ENCODE measurements at places on chromosomes 3 and 15.

- peak; percentile 83 for DNase-seq
These were observed 17.5 kb upstream of the FANCD2 start for GRCh38 chr3:10008588-10009344.

GRCh38 chr15:52132066-52132465 is 19.5 kb upstream of the BCL2L10 start:
- DNase-seq, result no peak

- DNase-seq, result no peak
These were observed 2.9 kb upstream of the IL17RC start for GRCh38 chr3:9914011-9914410.

- DNase-seq, result no peak
These were observed 426.3 kb downstream of the LPP start for GRCh38 chr3:188580223-188580622.

DNA sequence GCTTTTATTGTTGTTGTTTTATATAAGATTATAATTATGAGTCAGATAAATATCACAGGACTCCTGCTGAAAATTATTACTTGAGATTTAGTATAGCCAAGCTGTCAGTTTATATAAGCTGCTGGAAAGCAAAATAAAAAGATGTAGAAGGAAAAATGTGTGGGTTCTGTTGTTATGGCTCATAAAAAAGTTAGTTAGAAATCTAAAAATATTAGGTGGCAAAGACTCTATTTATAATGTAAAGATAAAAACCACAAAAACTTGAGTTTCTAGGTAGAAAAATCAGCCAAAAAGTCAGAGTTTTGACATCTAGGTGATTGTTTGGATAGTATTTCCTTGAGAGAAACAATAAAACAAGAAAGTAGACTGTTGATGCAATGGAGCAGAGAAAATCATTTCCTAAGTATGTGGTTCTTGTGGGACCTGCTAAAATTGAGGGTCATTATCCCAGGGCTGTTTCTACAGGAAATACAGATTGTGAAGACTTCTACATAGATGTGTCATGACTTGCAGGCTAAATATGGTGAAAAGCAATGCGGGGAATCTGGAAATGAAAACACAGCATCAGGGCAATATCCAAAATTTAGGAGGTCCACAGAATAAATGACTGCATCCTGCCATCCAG is 1109.6 kb upstream of the CADM2 start:
- no peak for DNase-seq

GRCh38 chr3:21544076-21544462 is 206.9 kb downstream of the ZNF385D start:
- no peak for DNase-seq

GRCh38 chr3:2920103-2920502 is 190.1 kb downstream of the IL5RA start:
- DNase-seq, result no peak

DNA sequence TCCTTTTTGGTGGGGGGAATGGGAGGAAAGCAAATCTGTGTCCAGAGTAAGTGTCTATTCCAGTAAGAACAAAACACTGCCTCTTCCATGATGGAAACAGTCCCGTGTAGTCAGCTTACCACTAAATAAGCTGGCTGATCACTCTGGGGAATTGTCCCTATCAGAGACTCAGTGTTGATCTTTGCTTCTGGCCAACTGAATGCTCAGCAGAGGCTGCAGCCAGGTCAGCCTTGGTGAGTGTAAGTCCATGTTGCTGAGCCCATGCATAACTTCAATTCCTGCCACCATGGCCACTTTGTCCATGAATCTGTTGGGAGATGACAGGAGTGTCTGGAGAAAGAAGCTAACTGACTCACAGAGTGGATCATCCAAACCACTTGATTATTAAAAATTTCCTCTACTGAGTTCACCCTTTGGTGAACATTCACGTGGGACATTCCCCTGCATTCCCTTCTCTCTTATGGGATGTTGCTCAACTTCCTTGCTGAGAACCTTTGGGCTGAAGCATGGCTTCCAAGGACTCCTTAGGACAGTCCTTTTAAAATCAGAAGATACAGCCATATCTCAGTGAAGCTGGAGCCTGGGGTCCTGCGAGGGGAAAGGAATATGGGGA is 33.9 kb upstream of the XCR1 start:
- DNase-seq, result no peak

- no peak for DNase-seq
These were observed 65.6 kb downstream of the MAP4 start for GRCh38 chr3:47950453-47951169.

- no peak for DNase-seq
These were observed 31.9 kb upstream of the MCF2L2 start for GRCh38 chr3:183460081-183461055.

- DNase-seq, result no peak
These were observed 592.1 kb downstream of the SI start for GRCh38 chr3:164486150-164486549.

GRCh38 chr3:150913133-150913922 is 8.1 kb upstream of the MINDY4B start:
- DNase-seq, result no peak

DNA sequence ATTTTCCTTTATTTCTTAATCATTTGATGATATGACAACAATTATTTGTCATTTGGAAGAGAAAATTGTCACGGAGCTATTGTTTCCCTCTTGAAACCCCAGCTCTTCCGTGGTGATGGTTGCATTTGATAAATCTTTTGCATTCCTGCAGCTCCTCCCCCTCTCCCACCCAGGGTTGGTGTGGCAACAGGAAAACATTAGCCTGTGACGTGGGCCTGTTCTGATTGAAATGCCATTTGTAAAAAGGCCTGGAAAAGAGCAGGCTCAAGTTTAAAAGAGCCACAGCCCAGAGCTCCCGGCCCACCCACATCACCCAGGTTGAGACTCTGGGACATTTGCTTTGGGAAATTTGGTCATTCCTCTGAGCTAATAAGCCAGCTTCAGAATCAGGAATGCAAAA is 282.5 kb downstream of the RPLP1 start:
- DNase-seq, result no peak

DNA sequence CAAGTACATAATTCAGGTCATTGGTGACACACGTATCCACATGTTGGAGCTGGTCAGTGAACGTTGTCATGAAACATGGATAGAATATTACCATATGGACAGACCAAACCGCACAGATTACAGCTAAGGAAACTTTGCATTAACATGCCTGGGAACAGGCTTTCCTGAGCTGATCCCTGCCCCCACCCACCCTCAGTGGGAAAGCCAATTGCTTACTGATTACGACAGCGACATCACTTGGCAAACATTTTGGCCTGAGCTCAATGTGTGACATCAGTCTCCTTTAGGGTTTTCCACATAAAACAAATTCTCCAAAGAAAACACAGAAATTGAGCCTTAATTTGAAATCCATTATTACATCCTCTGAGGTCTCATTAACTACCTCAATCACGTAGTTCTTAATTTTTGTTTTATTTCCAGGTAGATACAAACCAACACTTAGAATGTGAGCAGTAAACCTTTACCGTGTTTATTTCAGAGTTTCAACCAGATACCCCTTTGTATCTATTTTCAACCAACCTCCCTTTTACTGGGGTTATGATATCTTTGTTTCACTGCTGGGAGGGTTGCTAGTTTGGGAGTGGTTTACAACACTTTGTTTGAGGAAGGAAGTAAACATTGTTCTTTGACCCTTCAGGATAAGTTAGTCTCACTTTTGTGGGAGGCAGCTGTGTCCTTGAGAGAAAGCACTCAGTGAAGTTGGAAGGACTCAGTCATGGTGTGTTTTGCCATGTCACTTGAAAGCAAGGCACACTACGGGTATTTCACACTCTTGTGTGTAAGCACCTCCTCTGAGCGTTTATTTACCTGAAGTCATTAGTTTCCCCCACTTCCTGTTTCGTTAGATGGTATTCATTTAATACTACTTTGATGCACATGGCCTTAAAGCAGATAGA is 103.1 kb downstream of the CMSS1 start:
- DNase-seq, result no peak

- DNase-seq, result no peak
These were observed 11.0 kb upstream of the IQCF5 start for GRCh38 chr3:51886447-51886846.

DNA sequence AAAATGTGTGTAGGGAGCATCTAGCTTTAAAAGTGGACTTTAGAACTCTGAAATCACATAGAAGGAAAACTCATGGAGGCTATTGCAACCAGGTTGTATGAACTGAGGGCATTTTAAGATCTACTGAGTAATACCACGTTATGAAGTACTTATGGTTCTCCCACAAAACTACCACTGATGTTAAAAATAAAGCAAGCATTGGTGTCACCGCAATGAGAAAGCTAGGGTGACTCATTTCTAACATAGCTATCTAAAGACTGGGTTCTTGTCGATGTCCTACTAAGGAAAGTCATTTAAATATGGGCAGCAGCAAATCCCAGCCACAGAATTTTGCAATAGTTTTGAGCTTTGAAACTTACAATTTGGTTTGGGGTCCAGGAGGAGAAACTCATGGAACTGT is 584.8 kb downstream of the DIPK2A start:
- no peak for DNase-seq

DNA sequence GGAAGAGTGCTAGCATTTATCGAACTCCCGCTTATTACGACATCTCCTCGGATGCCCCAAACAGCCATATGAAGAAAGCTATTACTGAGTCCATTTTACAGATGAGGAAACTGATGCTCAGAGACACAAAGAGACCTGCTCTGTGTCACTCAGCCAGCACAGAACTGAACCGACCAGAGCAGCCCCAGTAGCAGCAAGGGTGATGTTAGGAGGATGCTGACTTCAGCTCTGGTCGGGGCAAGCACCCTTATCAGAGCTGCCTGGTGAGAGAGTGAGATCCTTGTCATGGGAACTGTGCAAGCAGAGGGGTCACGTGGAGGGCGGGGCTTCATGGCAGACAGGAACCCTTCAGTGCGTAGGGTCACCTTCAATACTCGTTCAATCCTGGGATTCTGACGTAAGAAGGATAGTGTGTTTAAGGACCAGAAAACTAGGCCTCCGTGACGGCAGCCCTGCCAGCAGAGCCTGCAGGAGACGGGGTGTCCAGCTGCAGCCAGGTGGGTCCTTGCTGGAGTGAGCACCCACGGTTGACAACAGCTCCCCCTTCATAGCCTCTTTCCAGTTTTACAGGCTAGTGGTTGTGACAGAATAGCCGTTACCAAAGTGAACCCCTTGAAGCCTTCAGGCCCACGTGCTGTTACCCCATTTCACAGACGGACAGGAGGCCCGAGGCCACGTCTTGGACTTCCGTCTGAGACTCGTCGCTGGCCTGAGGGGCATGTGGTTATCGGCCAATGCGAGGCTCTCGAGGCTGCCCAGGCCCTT is 12.0 kb upstream of the IQSEC1 start:
- no peak for DNase-seq

- no peak for DNase-seq
These were observed 283.1 kb downstream of the GABRG3 start for GRCh38 chr15:27254055-27254454.

GRCh38 chr3:26652164-26652563 is 29.6 kb downstream of the LRRC3B start:
- no peak for DNase-seq

DNA sequence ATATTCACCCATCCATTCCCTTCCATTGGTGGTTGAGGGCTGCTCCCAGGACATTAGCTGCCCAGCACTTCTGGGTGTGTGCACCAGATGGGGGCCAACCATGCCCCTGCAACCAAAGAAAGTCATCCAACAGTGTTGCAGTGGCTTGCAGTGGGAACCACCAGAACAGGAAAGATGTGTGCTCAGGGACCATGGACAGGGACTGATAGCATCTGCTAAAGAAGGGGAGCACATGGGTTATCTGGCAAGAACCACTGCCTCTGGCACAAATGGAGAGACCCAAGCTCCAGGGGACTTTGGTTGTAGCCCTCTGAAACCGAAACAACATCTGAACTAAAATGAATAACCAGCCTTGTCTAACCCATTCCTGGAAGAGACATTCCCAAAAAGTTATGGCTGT is 8.1 kb downstream of the DCLK3 start:
- DNase-seq, result no peak

DNA sequence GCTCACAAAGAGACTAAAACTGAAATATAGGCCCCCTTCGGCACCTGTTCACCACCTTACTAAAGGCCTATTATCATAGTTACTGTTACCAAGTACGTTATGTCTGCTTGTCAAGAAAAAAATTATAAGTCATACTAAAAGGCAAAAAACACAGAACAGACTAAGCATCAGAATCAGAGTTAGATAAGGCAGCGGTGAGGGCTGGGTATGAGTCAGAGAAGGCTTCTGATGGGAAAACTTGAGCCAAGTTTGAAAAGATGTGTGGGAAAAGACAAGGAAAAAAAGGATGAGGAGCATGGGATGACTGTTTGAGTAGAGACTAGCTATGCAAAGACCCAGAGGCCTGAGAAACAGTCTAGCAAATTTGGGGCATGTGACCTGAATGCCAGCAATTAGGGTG is 387.2 kb upstream of the SGO1 start:
- no peak for DNase-seq

GRCh38 chr3:13023235-13023970 is 49.8 kb downstream of the IQSEC1 start:
- DNase-seq, result no peak

- DNase-seq, result no peak
These were observed 70.5 kb downstream of the PLXNA1 start for GRCh38 chr3:127053450-127053849.

DNA sequence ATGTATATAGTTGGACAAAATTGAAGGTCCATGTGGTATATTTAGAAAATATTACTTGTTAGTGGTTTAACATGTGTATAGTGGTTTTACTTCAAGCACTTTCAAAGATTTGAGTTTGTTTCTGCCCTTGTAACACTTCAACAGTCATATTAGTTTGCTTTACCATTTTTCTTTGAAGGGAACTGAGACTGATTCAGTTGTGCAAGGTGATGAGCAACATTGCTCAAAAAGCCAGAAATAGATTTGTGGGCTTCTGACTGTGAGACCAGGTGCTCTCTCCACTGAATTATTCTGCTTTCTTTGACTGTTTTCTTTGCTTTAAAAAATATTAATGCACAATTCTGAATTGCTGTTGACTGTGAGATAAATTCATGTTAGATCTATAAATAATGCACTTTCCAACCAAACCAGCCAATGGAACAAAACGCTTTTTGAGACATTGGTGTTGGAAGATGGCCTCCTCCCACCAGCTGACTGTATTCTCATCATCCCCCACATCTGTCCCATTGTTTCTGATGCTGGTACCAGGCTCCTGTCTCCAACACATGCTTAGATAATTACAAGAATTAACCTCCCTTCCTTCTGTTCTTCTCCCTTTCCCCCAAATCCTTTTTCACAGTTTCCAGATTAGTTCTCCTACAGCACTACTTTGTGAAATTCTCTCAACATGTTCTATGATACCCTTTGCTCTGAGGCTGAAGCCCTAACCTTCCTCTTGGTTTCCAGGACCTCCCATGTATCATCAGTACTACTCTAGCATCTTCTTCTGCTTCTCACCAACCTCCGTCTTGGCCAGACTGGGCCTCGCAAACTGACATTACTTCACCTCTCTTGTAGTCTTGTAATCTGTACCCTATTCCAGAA is 27.9 kb downstream of the PLCL2 start:
- no peak for DNase-seq

- DNase-seq, result no peak
These were observed 6.9 kb upstream of the SERPINI2 start for GRCh38 chr3:167480748-167481147.

GRCh38 chr3:185059766-185060165 is 93.1 kb downstream of the C3orf70 start:
- no peak for DNase-seq
